Stimulated activated CD4-positive, alpha-beta T cell treated with anti-CD3 and anti-CD28 coated beads, Interleukin-1b, Interleukin-23, amount 100 ng/mL, for 1 hour (primary cell): ENCODE measurements at places on chromosomes 12 and 14.

DNA sequence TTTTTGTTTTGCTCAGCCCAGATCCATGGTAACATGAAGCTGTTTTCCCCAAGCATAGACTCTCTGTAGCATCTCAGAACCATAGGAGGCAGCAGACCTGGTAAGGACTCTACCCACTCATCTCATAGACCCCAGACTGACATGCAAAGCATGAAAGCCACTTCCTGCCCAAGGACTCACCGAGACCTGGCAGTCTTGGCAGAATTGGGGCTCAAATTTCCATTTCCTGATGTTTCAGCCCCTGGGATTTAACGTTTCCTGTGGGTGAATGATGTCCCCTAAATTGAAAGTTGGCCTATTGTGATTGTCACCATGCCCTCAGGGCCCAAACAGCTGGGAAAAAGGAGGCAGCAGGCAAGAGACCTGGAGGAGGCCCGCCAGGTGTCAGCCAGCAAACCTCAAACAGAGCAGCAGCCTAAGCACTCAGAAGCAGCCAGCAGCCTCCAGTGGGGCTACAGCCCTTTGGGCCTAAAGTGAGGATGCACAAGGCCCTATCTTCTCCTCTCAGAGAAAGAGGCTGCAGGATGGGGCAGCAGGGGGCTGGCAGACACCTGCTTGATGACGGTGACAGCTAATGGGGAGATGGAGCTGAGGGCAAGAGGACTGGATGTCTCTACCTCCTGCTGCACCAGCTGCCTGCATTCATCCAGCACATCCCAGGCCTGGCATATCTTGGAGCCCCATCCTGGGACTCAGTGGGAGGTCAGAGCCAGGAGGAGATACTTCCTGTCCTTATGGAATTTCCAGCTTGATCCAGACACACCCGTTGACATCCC, 8.5 kb downstream of the KRT85 start:
- no peak for DNase-seq

DNA sequence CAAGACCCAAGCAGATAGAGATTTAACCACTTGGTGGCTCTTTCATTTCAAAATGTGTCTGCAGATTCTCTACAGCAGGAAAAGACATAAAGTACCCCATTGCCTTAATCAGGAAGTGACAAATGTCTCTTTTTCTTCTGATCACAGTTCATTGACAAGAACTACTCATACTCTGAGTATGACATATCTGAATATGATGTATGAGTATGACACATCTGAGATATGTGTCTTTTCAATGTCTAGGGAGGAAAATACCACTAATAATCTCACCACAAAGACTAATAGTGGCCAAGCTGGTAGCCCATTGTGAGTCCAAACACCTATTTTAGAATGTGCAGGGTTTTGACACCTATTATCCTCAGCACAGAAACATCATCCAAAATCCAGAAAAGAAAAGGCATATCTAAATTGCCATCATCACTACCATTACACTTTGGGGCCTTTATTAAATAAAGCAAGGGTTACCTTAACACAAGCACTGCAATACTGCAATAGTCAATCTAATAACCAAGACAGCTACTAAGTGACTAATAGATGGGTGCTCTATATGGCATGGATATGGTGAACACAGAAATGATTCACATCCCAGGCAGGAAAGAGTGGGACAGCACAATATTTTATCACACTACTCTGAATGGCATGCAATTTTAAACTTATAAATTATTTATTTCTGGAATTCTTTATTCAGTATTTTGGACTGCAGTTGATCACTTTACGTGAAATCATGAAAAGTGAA, 243.7 kb upstream of the FAR2 start:
- DNase-seq: no peak

DNA sequence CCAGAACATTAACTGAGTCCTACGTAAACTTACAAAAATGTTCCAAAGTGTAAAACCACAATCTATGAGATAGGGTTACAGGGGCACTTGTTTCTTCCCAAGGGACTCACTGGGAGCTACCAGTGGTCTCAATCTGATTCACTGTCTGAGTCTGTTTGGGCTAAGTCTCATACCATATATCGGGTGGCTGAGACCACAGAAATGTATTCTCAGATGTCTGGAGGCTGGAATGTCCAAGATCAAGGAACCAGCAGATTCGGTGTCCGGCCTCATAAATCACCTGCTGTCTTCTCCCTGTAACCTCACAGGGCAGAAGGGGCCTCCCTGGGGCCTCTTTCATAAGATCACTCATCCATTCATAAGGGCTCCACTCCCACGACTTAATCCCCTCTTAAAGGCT, 616.3 kb upstream of the TMEM132C start:
- no peak for DNase-seq

DNA sequence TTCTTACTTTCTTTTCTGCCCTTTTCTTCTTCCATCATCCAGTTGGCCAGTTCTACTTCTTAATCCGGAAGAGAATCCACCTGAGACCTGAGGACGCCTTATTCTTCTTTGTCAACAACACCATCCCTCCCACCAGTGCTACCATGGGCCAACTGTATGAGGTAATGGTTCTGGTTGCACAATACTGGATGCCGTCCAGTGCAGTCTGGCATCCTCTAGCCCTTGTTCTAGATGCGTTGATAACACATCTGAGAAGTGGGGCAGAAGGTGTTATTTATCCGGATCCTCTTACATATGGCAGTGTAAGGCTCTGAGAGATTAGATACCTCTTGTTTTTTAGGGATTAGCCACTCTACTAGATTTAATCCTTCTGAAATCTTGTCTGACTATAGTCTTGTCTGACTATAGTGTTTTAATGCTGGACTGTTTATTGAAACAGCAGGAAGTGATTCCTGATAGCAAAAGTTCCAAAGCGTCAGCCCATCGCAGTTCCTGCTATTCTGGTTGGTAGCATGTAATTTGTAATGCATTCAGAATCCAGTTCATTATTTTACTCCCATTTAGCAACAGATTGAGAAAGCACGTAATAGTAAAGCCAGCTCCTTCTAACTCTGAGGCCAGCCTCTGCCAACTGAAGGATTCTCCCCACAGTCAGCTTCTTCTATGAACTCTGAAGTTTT, 7.9 kb downstream of the GABARAPL1 start:
- DNase-seq: no peak

GRCh38 chr12:113466454-113467141, 5.1 kb downstream of the LHX5 start:
- DNase-seq: no peak

DNA sequence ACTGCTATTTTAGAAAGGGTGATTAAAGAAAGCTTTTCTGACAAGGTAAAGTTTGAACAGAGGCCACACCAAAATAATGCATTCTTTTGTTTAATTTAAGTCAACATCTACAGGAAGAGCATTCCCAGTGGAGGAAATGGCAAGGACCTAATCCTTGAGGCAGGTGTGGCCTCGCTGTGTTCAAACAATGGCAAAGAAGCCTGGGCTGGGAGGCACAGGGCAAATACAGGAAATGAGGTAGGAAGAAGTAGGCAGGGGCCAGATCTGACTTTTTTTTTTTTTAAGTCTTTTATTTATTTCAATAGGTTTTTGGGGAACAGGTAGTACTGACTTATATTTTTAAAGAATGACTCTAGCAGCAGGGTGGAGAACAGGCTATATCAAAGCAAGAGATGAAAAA, 53.5 kb downstream of the ARMH4 start:
- no peak for DNase-seq

GRCh38 chr12:9782547-9783382, 22.1 kb upstream of the CD69 start:
- no peak for DNase-seq

DNA sequence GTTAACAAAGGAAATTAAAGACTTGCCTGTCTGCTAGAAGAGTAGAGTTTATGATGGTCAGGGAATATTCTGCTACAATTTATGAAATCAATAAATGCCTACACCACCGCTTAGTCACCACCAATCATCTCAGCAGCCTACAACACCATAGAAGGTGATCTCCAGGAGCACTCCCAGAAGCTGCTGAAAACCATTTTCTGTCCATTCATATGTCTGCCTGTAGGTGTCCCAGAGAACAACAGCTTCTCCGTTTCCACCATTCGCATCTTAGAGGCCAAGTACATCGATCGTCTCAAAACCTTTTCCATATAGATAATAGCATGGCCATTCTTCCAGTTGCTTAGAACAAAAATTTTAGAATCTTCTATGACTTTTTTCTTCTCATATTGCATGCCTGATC, 303.4 kb downstream of the KCNC2 start:
- no peak for DNase-seq

DNA sequence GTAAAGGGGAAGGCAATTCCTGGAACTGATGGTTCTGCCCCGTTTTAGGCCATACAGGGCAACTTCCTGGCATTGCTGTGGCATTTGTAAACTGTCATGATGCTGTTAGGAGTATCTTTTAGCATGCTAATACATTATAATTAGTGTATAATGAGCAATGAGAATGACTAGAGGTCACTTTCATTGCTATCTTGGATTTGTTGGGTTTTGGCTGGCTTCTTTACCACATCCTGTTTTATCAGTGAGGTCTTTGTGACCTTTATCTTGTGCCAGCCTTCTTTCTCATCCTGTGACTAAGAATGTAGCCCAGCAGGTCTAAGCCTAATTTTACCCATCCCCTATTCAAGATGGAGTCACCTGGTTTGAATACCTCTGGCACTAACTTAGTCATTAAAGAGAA, 51.2 kb downstream of the TESPA1 start:
- no peak for DNase-seq

GRCh38 chr12:112344220-112344619, 38.0 kb downstream of the HECTD4 start:
- DNase-seq: no peak

DNA sequence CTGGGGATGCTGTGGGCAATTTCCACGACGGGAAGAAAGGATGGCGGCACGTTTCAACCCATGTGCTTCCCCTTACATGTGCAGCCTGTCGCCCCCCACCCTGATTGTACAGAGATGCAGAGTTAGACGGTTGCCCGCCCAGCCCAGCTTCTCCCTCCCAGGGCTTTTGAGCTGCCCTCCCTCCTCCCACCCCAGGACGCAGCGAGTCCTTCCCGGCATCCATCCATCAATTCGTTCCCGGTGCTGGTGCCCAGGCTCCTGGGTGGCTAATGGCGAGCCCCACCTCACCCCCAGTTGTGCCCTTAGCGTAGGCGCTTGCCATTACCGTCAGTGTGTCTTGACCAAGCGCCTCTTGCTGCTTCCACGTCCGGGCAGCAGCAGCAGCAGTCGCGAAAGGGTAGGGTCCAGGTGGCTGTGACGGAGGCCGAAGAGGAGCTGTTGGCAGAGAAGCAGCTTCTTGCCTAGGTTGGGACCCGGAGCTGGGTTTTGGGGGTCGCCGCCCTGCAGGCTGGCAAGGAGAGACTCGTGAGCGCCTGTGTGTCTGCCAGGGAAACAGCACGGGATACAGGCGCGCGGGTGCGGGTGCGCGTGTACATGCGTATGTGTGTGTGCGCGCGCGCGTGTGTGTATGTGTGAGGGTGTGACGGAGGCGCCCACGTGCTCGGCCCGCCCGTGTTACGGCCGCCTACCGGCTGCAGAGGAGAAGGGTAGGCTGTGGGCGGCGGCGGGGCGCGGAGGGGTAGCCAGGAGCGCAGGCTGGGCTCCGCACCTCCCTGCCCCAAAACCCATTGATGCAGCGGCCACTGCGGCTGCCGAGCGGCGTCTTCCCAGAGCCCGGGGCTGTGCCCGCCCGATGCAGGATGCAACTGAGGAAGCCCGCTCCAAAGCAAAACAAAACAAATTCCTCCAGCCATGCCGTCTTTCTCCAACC, at the start of gene SLC6A15:
Gene SLC6A15 (minus strand): TSS at position 602 of the 931 bp plus-strand sequence. CDS start 20,679 bp downstream, outside the sequence.
- DNase-seq: no peak

DNA sequence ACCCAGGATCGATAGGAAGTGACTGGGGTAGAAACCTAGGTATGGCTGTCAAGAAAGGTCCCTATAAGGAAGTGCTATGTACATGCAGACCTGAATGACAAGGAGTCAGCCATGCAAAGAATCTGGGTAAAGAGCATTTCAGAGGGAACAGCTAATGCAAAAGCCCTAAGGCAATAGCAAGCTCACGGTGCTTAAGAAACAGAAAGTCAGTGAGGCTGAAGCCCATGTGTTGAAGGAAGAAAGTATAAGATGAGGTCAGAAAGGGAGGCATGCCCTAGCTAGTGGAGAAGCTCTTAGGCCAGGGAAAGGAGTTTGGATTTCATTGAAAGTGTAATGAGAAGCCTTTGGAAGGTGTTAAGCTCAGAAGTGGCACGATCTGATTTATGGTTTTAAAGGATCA, 6.0 kb upstream of the ADCY6 start:
- DNase-seq: no peak

DNA sequence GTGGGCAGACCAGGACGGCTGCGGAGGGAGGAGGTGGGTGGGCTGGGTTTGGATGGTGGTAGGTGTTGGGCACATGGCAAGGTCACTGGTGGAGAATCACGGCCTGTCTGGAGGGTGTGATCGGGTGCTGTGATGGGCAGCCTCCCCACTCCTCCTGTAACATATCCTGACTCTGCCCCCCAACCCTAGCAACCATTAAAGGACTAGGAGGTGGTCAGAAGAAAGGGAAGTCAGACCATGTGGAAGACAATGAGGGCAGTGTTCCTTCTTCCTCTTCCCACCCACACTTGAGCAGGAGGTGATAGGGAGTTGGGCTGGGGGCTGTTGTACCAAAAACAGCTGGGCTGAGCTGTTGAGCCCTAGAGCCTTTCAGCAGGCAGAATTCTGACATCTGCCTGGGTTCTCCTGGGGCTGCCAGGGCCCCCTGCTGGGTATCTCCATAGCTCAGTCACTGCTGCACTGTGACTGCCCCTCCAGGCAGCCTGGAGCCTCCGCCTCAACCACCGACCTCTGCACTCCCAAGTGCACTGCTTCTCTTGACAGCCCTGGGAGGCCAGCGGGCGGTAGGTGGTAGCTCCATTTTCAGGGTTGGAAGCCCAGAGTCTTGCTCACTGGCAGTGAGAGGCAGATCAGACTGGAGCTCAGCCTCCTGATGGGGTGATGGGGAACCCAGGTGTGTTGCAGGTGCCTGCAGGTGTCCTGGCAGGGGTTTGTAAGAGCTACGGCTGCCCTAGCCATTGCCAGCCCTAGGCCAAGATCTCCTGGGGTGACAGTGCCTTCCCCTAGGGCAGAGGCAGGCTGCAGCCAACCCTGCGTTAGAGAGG, 15.4 kb downstream of the VASH1 start:
- no peak for DNase-seq

DNA sequence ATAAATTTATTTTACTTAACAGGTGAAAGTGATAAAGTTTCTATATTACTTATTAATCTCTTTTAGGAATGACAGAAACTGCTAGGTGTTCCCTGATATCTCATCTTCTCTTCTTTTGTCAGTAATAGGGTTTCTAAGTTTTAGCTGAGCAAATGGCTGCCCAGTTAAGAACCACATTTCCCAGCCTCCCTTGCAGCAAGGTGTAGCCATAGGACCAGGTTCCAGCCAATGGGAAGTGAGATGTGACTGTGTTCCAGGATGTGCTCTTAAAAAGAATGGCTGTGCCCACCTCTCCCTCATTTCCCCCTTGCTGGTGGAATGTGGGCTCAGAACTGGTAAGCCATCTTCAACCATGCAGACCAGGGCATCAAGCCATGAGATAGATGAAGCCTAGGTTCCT, 165.6 kb downstream of the HELB start:
- DNase-seq: no peak
